ENCODE measurements at places on chromosomes 2 and 18.

GRCh38 chr2:168246483-168247340 lies 683 bp downstream of the STK39 start:
- DNase-seq: peak; percentile 62

GRCh38 chr2:226649201-226649600 lies 150.4 kb downstream of the IRS1 start:
- DNase-seq: no peak

GRCh38 chr2:123101434-123101833 lies 923.7 kb upstream of the CNTNAP5 start:
- DNase-seq: no peak

GRCh38 chr2:132609101-132609890 lies 60.7 kb downstream of the LYPD1 start:
- DNase-seq: no peak

- peak; percentile 53 for DNase-seq
Measured at GRCh38 chr2:27049422-27050280, 1.8 kb upstream of the AGBL5 start.

DNA sequence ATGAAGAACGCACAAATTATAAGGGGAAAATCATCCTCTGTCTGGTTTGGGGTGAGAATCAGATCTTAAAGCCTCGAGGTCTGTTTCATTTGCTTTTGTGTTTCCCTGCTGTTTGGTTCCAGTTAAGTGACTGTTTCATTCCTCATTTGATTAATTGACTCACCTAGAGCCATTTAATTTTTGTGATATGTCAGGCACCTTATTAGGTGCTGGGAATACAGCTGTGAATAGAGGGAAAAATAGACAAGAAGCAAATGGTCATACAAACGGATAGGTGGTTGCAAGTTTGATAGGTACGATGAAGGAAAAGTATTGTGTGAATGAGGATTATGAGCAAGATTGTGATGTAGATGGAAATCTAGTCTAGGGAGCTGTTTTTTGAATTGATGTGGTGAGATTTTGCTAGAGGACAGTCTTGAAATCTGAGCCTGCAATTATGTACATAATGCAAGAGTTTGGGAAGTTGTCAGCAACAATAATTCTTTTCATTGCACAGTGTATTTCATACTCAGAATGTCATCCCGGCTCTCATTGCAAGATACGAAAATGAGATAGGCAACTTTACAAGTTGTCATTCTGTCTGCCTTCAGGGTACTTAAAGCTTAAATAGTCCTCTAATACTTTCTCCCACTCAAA lies 2.2 kb downstream of the ACSL3 start:
- no peak for DNase-seq

- DNase-seq: no peak
Measured at GRCh38 chr2:211709389-211709788, 829.2 kb downstream of the ERBB4 start.

DNA sequence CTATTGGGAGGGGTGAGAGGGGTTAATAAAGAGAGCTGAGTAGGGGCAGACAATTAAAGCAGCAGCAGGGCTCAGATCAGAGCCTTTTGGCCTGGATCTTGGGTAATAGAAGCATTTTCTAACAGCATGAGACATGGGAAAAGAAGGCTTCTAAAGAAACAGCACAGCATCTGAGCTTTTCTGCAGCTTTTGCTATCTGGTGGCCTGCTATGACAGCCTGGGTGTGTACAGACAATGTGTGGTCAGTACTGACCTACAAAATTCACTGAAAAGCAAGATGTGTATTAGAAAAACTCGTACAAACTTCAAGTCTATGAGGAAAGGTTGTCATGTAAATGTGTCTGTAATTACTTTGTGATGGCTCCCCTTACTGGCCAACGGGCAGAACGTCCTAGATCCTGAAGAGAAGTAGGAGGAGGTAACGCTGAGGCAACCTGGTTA lies 95.6 kb downstream of the GALNT3 start:
- no peak for DNase-seq

All from activated gamma-delta T cell treated with anti-CD3 and anti-CD28 coated beads, Interleukin-2, amount 50 U/mL, for 16 hours (primary cell).